ENCODE measurements at places on chromosomes 12 and 14.

GRCh38 chr14:53217316-53217994 is 64.3 kb upstream of the DDHD1 start:
- DNase-seq: peak; percentile 85

DNA sequence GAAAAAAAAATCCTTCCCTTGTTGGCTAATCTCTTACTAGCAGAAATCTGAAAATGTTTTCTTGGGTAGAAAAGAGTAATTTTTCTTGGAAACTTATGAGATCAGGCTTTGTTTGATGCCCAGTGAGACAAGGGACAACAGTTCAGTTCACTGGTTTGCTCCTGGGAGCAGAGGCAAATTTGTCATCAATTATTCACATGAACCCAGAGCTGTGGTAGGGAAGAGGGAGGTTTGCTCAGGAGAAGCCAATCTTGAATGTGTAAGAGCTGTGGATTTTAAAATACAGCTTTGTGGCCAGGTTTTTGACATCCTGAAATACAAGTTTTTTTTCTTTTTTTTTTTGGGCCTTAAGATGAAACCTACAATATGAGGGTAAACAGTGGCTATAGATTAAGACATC is 426.6 kb downstream of the ATP23 start:
- no peak for DNase-seq

GRCh38 chr14:72904840-72905561 is 11.1 kb upstream of the DPF3 start:
- DNase-seq: peak; percentile 71

- no peak for DNase-seq
Measured at GRCh38 chr14:73459959-73460358, 1.6 kb upstream of the NUMB start.

- DNase-seq: peak; percentile 36
Measured at GRCh38 chr12:98645572-98646067, 530 bp downstream of the APAF1 start.

GRCh38 chr14:105026033-105026785 is 5.3 kb upstream of the CDCA4 start:
- DNase-seq: no peak

GRCh38 chr14:74771399-74771798 is 8.3 kb downstream of the YLPM1 start:
- no peak for DNase-seq

DNA sequence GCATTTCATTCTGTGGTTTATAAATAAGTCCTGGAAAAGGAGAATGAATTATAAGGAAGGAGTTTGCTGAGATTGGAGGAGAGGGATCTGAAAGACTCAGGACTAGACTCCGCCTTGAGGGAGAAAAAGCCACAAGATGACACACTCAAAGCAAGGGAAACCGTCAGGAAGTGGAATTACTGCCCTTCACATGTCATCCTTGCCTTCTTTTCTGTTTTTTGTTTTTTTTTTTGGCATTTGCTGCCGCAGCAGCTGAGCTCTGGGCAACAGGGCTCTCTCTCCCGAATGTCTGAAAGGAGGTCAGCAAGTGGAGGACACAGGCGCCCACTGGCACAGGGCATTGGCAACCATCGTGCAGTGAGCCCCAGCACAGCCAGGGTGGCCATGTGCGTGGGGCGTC is 344.9 kb downstream of the DPF3 start:
- no peak for DNase-seq

- DNase-seq: no peak
Measured at GRCh38 chr12:55700255-55701018, 7.3 kb downstream of the ITGA7 start.

- DNase-seq: no peak
Measured at GRCh38 chr12:94832780-94833681, 170.5 kb downstream of the NDUFA12 start.

- no peak for DNase-seq
Measured at GRCh38 chr12:77687321-77687720, 143.4 kb upstream of the NAV3 start.

DNA sequence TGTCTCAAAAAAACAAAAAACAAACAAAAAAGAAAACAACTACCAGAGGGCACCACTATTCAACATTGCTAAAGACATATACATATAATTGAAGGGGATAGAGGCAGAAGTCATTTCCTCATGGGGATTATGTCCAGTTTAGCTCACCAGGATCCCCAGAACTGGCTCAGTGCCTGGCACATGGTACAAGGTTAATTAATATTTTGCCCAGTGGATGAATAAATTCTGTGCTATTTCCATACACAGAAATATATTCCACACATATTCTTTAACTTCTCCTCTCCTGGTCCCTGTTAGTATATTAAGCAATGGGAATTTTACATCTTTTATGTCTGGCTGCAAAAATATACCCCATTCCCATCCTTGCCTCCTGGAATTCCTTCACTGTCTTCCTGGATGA is 6.7 kb downstream of the FOS start:
- no peak for DNase-seq

GRCh38 chr14:88934351-88934806 is 109.9 kb downstream of the TTC8 start:
- no peak for DNase-seq

- DNase-seq: no peak
Measured at GRCh38 chr14:89249065-89249695, 167.9 kb downstream of the FOXN3 start.

DNA sequence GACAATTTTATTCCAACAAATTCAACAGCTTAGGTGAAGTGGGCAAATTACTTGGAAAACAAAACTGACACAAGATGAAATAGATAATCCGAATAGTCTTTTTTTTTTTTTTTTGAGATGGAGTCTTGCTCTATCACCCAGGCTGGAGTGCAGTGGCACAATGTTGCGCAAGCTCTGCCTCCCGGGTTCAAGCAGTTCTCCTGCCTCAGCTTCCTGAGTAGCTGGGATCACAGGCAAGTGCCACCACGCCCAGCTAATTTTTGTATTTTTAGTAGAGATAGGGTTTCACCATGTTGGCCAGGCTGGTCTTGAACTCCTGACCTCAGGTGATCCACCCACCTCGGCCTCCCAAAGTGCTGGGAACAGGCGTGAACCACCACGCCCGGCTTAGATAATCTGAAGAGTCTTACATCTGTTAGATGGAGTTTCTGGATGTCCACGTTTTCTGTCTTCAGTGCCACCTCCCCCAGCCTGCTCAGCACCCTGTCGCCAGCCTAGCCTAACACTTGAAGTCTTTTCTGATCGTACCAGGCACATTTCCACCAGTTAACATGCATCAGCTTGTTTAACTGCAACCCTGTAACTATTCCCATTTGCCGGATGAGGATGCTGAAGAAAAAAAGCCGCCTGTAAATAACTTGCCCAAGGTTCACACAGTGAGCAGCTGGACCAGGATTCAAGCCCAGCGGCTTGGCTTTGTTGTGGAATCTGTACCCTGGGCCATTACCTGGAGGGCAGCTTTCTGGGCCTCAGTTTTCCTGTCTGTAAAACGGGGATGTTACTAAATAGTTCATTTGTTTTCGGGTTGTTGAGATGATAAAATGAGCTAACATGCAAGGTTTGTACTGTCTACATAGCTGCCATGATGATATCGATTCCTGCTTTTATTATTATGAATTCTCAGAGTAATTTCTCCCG is 26.4 kb downstream of the FBRSL1 start:
- no peak for DNase-seq

GRCh38 chr14:94361682-94362081 is 26.7 kb downstream of the SERPINA1 start:
- no peak for DNase-seq

DNA sequence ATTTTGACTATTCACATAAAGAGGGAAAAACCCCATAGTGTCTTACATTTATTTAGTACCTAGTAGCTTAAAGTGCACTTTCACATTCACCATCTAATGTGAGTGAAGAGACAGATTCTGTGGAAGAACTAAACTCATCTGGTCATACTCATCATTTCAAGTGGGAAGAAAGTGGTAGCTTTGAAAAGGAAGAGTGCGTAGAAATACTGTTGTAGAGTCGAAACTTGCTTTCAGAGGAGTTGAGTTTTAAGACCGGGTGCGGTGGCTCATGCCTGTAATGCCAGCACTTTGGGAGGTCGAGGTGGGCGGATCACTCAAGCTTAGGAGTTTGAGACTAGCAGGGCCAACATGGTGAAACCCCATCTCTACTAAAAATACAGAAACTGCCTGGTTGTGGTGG is 222.2 kb downstream of the ERC1 start:
- no peak for DNase-seq

- DNase-seq: peak; percentile 17
Measured at GRCh38 chr12:1173781-1174617, 183.0 kb downstream of the ERC1 start.

- no peak for DNase-seq
Measured at GRCh38 chr14:75246546-75247285, 31.9 kb upstream of the FOS start.

GRCh38 chr12:22250762-22251161 is 83.7 kb downstream of the ST8SIA1 start:
- no peak for DNase-seq

- peak; percentile 40 for DNase-seq
Measured at GRCh38 chr12:102948941-102949352, 8.5 kb upstream of the ASCL1 start.

GRCh38 chr12:25675808-25676207 is 122.7 kb upstream of the LMNTD1 start:
- no peak for DNase-seq

DNA sequence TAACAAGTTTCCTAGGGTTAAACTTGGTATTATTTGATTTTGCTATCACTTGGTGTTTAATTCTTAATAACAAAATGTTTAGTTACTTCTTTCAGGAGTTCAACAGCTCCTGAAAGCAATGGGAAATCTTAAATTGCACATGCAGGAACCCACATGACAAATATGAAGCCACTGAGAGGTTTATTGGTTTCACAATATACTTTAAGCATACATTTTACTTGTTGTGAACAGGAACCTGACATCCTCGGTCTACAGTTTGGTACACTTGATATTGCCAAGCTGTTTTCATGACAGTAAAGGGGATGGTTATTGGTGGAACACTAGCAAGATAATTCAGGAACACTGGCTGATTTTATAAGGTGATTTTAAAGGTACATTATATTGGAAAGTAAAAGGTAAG is 46.2 kb downstream of the SLC38A1 start:
- no peak for DNase-seq

- DNase-seq: no peak
Measured at GRCh38 chr14:67940486-67941455, 121.2 kb downstream of the RAD51B start.

DNA sequence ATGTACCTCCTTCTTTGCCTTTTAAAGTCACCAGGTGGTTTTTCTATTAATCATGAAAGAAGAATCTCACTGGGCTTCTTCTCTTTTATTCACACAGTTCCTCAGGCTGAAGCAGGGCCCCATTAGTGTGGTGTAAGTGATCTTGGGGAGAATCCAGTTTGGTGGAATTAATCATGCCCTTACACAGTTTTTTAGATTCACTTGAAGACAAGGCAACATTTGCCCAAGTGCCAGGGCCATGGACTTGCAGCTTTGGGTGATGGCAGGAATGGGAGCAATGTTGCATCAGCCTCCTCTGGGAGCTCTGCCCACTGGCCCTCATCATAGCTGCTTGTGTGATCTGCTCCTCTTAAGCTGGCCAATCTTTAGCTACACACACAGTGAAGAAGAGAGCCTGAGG is 33.8 kb downstream of the KCNK10 start:
- no peak for DNase-seq

- DNase-seq: no peak
Measured at GRCh38 chr14:37668646-37669045, 73.2 kb downstream of the TTC6 start.

GRCh38 chr14:36591482-36591881 is 9.1 kb upstream of the NKX2-8 start:
- DNase-seq: no peak

DNA sequence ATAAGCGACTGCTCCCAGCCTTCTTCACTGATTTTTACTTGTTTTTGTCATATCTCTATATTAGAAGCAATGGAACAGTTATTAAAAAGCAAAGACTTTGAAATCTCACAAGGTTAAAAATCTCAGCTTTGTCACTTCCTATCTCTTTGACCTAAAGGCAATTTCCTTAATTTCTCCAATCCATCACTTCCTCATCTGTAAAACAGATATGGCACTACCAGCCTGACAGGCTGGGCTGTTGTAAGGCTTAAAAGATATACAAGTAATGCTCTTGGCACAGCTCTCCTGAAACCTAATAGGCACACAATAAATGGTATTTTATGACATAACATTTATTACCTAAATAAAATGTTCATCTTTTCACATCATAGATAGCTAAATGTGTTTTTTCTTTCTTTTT is 25.6 kb downstream of the ATXN2 start:
- DNase-seq: no peak

DNA sequence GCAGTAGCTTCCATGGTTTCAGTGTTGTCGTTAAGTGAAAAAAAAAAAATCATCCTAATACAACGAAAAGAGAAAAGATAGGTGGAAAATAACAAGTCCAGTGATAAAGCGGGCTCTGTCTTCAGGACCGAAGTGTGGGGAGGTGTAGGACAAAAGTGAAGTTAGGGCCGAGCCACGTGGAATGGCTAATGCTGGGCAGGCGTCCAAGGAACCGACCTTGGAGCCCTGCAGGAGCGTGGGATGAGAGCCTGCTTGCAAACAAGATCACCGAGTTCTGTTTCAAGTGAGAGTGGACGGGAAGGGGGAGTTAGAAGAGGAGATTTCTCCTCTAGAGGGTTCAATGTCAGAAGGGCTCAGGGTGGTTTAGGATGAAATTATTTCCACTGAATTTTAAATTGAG is 22.2 kb downstream of the A2ML1 start:
- DNase-seq: no peak

GRCh38 chr12:108560321-108560721 is 652 bp downstream of the SART3 start:
- DNase-seq: no peak

GRCh38 chr12:58030566-58031279 is 89.4 kb downstream of the ATP23 start:
- DNase-seq: no peak

DNA sequence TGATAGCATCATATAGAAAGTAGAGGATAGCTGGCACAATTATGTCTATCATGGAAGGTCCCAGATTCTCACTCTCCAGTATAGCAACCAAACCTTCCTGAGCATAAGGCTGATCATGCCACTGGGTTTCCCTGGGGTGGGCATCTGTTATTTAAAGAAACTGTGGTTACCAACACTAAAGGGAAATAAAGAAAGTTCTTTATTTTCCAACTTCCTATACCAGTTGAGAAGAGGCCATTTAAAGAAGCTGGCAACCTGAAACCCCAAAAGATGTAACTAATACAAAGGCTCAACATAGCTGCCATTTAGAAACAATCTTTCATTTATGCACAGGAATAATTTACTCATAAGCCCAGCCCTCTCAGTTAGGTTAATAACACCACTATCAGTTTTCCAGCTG is 3.1 kb downstream of the BCAT1 start:
- DNase-seq: no peak

GRCh38 chr12:51897181-51897580 is 9.3 kb downstream of the ANKRD33 start:
- no peak for DNase-seq

DNA sequence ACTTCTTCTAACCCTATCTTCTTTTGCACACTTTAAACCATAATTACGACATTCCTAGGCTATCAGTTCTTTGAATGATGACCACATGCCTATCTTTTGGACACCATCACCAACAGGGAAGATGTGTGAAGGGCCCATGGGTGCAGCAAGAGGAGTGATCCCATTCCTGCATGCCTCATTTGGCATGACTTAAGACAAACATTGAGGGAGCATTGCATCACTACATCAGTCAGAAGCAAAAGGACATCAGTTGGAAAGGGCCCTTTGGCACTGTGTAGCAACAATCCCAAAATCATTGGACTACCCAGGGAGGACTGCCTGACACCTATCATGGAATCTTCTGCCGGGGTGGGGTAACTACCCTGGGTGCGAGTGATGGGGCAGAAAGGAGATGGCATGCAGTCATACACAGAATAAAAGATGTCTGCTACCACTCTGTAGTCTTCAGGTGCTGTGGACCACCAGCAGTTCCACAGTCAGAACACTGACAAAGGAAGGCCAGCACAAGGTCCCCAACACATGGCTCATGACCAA is 10.7 kb upstream of the TMBIM6 start:
- no peak for DNase-seq

All from OCI-LY7 (cell line).